GM10248 (cell line): ENCODE measurements at places on chromosomes 6 and 20.

GRCh38 chr6:136782021-136782770 lies 10.1 kb downstream of the MAP3K5 start:
- DNase-seq = no peak

DNA sequence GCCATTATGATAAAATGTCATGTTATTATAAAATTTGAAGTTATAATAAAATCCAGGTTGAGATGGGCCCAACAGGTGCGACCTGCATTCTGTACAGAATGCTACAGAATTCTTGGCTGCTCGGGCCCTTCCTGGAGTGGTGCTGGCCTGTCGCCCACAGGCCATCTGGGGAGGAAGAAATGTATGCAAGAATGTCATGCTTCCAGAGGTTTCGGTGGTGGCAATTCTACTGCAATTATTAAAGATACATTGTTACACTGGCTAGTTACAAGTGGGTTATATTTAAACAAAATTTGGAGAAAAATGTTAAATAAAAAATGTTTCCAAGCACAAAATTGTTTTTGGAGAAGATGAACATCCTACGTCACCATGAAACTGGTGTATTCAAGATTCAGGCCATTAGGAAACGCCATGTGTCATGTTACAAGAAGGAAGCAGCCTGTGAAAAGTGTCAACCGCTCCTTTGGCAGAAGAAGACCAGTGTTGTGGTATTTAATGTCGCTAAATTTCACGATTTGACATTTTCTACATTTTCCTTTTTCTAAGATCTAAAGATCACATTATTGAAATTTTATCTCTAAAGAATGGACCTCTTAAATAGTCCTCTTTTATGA lies 7.1 kb downstream of the RAMACL start:
- DNase-seq = no peak

- no peak for DNase-seq
These were observed 29.4 kb upstream of the BEND3 start for GRCh38 chr6:107144666-107145065.

- DNase-seq = no peak
These were observed 365.7 kb upstream of the EPHA7 start for GRCh38 chr6:93784794-93785693.

DNA sequence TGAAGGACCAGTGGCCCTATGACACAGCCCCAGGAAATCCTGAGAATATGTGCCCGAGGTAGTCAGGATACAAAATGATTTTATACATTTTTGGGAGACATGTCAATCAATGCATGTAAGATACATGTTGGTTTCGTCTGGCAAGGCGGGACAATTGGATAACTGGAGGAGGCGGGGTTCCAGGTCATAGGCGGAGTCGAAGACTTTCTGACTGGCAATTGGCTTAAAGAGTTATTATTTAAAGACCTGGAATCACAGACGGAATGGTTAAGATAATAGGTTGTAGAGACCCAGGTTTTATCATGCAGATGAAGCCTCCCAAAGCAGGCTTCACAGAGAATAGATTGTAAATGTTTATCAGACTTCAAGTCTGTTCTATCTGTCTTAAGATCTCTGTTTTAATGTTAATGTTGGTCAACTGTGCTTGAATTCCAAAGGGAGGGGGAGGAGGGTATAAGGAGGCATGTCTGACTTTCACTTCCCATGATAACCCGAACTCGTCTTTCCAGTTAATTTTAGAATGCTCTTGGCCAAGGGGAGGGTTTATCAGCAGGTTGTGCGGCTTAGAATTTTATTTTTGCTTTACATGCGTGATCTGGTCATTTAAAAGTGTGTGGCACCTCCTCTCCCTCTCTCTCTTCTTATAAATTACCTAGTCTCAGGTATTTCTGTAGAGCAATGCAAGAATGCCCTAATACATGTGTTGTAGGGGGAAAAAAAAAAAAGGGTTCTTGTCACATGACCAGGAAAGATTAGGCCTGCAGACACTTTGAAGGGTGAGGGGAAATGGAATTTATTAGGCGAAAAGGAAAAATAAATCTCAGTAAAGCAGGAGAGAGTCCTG lies 230.7 kb downstream of the NFATC2 start:
- DNase-seq = no peak

- no peak for DNase-seq
These were observed 149.7 kb downstream of the TFAP2C start for GRCh38 chr20:56778765-56779195.

DNA sequence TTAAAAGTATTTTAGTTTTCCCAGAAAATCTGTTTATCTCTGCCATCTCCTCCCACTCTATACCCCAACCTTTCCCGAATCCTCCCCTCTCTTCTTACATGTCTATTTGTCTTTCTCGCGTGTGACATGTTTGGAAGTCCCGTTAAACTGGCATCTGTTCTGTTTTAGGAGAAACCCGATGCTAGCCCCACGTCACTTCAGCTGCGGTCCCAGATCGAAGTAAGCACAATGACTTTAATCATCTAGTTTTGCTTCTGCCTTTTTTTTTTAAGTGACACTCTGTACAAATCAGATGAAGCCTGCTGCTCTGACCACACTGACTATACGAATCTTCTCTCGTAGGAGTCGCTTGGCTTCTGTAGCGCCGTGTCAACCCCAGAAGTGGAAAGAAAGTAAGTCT lies 97.4 kb downstream of the SASH1 start:
- DNase-seq = no peak

DNA sequence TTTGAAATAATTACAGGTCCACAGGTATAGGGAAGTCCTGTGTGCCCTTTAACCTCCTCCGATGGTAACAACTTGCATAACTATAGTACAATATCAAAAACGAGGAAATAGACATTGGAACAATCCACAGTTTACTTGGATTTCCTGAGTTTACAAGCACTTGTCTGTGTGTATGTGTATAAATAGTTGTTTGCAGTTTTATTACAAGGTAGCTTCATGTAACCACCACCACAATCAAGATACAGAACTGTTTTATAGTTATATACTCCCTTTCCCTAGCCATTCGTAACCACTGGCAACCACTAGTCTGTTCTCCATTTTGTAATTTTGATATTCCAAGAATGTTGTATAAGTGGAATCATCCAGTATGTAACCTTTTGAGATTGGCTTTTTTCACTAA lies 9.1 kb downstream of the FBXO9 start:
- no peak for DNase-seq

DNA sequence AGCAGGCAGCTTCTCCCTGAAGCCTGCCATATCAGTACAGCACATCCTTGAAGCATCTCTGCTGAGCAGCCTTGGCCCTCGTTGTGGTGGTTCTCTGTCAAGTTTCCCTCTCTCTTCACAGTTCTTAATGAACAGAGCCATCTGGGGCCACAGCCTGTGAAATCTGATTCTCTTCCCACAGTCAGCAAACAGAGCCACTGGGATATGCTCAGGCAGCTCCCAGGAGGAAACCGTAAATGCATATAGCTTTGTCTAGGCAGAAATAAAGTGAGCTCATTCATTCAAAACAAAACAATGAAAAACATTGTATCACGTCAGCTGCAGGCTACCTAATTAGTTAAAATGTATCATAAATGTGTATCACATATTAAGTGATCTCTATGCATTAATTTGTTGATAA lies 80.3 kb downstream of the TBC1D7 start:
- no peak for DNase-seq
